ENCODE measurements at places on chromosomes 1 and 21.

DNA sequence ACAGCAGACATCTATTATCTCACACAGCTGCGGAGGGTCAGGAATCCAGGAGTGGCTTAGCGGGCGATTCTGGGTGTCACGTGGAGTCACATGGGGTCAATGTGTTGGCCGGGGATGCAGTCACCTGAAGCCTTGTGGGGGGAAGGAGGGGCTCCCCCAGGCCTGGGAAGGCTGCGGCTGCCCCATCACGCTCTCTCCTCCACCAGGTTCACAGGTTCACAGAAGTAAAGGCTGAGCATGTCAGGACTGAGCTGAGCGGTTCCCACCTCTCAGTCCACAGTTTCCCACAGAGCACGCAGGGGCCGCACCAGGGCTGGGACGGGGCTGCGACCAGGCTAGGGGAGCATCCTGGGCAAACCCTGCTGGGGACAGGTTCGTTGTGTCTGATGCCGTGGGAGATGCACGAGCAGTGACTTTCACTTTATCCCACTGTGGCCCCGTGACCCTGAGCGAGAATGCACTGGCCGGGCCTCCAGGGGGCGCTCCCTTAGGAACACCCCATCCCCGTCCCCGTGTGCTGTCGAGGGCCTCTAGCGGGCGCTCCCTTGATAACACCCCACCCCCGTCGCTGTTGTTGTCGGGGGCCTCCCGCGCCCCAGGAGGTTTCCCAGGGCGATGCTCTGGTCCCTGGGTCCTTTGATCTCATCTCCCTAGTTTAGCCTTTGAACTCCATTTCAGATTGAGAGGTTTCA, 73.2 kb upstream of the TRAPPC10 start:
- peak; percentile 87 for DNase-seq

DNA sequence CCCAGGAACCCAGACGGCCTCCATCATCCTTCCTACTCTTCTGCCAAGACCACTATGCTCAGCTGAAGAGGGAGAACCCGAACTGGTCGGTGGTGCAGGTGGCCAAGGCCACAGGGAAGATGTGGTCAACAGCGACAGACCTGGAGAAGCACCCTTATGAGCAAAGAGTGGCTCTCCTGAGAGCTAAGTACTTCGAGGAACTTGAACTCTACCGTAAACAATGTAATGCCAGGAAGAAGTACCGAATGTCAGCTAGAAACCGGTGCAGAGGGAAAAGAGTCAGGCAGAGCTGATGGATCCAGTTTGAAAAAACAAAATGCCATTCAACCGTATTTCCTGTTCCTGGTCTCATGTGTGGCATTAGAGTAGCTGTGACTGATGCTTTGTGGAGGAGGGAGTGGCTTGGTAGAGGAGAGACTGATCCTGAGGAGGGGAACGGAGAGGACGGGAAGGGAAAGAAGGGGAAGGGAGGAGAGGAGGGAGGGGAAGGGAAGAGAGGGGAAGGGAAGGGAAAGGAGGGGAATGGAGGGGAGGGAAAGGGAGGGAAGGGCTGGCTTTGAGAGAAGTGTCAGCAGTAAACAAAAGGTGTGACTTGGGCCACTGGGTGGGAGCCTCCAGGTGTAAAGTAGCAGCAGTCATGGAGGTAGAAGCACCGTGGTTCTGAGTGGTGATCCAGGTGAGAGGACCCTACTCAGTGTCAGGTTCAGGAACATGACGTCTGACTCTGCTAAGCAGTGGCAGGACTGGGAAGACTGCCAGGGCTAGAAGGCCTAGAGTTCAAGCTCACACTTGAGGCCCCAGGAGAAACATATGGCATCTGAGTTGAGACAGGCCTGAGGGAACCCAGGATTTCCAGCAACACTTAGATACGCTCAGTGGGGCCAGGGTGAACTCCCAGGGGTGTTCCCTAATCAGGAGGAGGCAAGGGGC, 846 bp downstream of the HMGB4 start:
- no peak for DNase-seq

GRCh38 chr1:115761601-115762302, 6.8 kb downstream of the CASQ2 start:
- DNase-seq: no peak

- no peak for DNase-seq
Observed at GRCh38 chr1:209849388-209849787, 21.6 kb downstream of the UTP25 start.

- DNase-seq: no peak
Observed at GRCh38 chr1:118123116-118123839, 61.8 kb downstream of the SPAG17 start.

DNA sequence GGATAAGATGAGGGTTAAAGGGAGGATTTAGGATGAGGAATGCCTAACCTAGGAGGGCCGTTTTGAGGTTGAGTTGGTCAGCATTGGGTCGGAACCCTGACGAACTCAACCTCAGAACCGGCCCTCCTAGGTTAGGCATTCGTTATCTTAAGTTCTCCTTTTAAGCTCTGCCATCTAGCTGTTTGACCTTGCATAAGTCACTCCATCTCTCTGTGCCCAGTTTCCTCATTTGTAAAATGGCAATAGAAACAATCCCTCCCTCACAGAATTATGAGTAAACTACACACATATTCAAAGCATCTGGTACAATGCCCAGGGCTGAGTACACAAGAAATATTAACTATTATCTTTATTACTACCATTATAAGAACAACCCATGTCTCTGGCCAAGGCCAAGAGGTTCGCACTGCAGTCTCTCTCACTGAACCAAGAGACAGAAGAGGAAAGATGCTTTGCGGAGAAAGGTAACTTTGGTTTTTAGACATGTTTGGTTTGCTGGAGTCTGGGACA, 4.8 kb downstream of the ABCB10 start:
- DNase-seq: no peak

- DNase-seq: peak; percentile 20
Observed at GRCh38 chr1:223230161-223230881, 87.3 kb upstream of the TLR5 start.

GRCh38 chr21:29005696-29006095, 13.0 kb upstream of the LTN1 start:
- DNase-seq: no peak

- no peak for DNase-seq
Observed at GRCh38 chr1:231936983-231937775, 310.6 kb downstream of the DISC1 start.

DNA sequence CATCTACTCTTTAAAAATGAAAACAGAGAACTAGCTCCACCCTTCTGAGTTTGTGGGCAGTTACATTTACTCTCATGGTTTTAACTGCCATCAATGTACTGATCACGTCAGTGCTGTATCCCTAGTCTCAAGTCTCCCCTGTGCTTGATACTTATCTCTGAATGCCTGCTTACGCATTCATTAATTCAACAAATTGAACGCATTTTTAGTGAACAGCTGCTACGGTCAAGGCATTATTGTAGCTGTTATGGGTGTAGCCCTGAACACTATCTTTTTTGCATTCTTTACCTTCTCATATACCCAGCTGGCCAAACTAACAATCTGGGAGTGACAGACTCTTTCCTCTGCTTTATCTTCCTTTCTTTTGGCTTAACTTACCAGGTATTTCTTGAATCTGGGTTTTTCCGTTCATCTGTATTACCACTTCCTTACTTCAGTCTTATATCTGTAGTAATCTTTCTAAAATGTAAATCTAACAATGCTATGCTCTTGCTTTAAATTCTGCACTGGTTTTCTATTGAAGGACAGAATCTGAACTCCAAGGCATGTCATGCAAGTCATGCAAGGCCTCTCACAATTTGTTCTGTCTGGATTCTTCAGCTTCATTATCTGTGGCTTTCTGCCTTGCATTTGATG, 33.3 kb downstream of the SMG7 start:
- DNase-seq: no peak

DNA sequence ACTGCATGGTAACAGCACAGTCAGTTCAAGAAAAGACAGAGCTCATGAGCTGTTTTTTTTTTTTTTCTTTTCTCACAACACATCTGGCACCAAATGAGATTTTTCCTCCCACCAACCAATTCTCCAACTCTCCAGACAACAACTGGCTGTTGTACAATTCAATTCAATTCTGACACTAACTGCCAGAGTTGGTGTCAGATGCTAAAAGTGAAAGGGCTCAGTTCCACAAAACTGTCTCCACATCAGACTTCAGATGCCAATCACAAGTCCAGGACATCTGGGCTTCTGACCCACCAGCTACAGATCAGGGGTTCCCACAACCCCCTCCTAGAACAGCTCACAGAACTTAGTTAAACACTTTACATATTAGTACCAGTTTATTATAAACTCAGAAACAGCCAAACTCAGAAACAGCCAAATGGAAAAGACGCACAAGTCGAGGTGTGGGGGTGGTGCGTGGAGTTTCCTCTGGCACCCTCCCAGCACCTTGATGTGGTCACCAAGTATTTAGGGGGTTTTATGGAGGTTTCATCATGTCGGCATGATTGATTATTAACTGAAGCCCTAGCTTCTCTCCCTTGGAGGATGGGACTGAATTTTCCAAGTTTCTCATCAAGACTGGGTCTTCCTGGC, 39.2 kb upstream of the LRRC8D start:
- peak; percentile 51 for DNase-seq

DNA sequence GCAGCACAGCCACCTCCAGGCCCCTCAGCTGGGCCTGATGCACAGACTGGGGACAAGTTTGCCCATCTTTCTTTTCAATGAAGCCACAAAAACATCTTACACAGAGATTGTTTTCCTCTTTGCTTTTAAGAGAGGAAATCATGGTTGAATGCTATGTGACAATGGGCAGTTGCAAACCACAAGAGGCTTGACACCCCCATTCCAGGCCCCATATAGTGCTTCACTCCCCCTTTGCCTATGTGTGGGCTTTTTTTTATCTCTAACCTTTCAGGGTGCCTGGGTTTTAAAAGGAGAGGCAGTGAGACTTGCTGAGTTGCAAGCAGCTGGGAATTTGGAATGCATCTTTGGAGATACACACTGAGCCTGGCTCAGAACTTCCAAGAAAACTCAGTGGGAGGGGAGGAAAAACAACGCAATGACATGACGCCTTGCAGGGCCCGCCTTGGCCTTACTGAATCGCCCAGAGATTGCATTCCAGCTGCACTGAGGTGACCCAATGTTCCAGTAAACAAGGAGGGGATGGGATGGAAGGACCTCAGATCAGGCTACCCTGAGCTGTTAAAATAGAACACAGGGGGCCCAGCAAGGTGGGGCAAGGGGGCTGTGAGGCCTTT, 145.2 kb upstream of the ZNF648 start:
- DNase-seq: no peak

DNA sequence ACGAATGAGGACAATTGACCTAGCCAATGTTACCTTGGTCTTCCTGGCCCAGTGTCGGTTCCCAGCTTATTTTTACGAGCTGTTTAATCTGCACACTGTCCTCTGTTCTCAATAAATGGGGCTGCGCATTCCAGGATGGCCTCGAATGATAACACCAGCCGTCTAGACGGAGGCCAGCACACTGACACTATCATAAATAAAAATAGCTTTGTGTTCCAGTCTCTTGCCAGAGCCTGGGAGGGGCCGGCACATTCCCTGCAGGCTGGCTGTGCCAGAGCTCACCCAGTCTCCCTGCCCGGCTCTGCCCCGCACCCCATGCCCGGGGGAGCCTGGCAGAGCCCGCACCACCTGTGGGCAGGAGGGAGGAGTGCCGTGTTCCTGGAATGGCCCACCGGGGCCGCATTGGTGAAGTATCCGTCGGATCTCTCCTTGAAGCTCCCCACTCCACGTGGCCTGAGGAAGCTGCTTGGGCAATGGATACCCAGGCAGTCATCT, 92.1 kb downstream of the SPSB1 start:
- no peak for DNase-seq

- no peak for DNase-seq
Observed at GRCh38 chr1:151618470-151618869, 6.6 kb downstream of the SNX27 start.

DNA sequence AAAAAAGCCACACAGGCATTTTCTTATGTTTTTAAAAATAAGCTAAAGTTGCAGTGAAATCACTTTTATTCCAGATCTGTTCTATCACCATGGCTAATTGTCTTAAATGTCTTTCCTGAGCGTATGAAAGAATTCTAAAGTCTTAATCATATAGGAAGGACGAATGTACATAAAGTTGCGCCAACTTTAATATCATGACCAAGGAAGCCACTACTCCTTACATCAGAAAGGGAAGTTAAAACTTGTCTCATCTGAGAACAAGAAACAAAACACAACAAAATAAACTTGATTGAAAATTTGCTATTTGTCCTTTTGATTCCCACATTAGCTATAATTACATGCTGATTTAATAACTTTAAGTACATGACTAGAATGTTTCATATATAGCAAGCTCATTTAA, 26.5 kb downstream of the CNIH4 start:
- no peak for DNase-seq

- DNase-seq: no peak
Observed at GRCh38 chr1:61638911-61639605, 85.9 kb downstream of the TM2D1 start.

DNA sequence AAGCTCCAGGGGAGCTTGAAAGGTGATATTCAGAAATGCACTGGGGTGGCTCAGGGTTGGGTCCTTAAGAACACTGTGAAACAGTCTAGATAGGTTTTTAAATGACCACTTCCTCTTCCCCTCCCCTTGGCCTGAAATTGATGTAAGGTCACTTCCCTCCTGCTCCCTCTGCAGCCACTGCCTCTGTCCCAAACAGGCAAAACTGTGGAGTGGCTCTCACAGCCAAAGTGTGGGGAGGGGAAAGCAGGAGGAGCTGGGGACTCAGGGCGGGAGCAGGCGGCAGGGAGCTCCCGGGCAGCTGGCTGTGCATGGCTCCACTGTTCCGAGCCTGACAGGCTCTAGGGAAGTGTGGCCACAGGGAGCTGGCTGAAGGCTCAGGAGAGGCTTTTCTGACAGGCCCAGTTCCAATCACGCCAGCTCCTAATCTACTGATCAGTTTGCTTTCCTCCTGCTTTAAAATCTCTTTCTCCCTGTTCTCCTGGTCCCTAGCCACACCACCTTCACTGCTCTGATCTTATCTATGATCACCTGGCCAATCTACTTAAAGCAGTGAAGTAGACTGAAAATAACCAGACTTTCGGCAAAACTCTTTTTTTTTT, 5.1 kb upstream of the CSRP1 start:
- DNase-seq: no peak

DNA sequence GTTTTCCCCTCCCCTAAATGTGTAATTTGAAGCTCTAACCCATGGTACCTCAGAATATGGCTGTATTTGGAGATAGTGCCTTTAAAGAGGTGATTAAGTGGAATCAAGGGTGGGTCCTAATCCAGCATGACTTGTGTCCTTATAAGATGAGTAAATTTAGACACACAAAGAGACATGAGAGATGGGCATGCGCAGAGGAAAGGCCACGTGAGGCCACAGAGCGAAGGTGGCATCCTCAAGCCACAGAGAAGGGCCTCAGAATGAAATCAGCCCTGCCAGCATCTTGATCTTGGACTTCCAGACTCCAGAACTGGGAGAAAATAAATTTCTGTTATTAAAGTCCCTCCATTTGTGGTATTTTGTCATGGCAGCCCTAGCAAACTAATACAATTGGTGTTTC, 2.9 kb upstream of the PLA2G2F start:
- DNase-seq: no peak

DNA sequence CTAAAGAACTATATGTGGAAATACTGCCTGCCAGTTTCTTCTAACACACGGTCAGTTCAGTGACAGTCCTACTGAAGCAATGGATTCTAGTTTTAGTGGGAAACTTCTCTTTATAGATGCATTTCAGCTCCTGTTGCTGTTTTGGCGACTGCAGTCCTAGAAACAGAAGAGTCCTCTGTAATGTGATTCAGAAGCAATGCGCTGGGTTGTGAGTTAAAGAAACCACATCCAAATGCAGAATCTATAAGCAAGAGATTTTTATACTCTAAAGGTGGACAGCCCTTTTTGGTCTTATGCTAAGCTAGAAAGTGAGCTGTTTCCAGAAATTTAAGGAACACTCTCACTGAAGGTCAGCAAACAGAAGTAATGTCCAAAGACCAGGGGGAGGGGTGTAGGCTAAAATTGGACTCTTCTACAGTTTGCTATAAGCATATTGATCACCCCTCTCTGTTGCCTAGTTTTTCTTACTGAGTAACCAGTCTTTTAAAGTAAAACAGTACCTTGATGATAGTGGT, 30.8 kb downstream of the DUSP10 start:
- no peak for DNase-seq
